ENCODE measurements at places on chromosomes 7 and 10.

DNA sequence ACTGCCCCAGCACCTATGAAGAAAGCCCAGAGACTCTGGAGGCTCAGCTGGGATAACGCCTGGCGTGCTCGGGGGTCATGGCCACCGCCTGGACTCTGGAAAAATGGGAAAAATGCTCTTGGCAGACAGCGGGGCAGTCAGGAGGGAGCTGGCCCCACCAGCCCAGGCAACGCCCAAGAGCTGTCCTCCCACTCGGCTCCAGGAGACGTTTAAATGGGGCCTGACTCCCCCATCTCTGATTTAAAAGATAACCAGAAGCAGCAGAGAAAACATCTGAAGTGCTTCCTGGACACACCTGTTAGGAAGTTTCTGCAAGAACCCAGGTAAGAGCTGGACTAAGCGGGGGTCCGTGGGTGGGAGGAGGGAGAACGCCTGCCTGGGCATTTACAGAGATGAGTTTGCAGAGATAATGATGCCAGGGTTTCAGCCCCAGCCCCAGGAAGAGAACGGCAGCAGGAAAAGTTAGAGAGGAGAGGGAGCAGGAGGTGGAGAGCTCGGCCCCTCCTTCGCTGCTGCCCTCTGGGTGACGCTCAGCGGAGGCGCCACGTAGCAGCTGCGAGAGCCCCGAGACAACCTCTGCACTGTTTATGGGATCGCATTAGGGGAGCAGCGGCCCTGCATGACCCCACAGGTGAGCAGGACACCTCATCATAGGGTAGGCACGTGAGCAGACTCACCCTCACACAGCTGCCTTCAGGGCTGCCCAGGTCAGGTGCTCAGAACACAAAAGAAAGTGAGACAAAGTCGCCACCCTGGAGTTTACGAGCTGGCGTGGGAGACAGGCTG, 83.5 kb upstream of the INSIG1 start:
- DNase-seq, result no peak

GRCh38 chr7:67788669-67789068, 792.0 kb downstream of the TYW1 start:
- no peak for DNase-seq

DNA sequence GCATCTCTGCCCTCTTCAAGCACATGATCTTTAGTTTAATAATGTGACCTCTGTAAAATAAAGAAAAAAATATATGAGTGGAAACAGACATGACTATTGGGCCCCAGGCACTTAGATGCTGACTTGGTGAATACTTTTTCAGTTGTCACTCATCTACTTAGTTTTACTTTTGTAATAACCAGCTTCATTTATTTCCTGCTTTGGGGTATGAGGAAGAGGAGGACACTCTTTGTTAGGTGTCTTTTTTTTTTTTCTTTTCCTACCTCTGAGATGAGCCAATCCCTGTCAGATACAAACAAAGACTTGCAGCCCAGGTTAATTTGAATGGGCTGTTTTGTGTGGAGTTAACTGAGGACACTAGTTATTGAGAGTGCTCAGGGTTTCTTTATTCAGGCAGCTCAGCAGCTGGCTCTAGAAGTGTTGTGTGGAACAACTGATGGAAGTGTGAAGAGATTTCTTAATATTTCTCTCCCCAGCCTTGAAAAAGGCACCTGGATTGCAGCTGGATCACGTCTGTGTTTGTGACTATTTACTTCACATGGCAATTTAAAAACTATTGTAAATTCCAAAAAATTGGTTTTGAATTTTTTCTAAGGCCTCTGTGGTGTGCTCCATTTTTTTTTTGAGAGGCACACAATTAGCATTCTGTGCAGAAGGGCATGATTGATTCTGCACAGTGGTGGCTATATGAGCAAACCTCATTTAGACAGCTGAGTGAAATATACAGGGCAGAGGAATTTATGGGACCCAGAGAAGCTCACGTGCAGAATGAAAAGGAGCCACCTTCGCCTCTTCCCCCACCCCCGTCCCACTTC, 333.8 kb downstream of the LRMDA start:
- no peak for DNase-seq

DNA sequence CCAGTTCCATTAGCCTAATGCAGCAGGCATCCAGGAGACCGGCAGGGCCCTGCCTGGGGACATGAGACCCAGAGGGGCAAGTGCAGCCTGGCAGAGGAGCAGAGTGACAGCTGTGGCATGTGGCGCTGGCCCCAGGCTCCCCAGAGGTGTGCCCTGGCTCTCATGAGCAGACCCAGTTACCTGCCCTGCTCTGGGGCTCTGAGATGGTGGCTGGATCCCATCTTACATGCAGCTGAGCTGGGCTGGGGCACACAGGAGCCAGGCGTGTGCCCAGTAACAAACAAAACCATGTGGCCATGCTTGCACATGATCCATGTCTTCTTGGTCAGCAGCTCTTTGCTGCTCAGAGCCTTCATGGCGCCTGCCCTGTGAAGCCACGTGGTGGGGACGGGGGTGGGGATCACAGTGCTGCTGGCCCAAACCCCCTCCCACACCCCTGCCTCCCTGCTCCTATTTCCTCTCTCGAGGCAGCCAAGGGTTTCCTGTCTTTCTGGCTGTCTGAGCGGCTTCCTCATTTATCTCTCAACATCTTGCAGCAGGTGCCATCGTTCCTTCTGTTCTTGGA, 40.3 kb upstream of the GTF2I start:
- DNase-seq, result peak; percentile 26

GRCh38 chr7:114708646-114709045, 213.2 kb upstream of the MDFIC start:
- DNase-seq, result no peak

- no peak for DNase-seq
Observed at GRCh38 chr7:40541336-40541735, 406.5 kb downstream of the SUGCT start.

DNA sequence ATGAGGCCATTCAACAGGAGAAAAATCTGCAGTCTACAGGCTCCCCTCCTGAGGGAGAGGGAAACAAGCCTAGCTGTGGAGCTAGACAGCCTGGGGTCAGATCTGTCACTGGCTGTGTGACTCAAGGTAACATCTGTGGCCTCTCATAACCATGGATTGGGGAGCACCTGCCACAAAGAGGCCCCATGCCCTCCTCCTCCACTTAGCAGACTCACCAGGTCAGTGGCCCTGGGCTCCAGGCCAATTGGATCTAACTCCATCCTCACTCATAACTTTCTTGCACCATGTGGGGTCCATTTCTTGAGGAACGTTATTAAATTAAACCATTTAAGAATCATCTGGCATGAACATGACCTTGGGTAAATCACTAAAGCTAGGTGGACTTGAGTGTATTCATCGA, 1.8 kb downstream of the GDF10 start:
- DNase-seq, result no peak

- DNase-seq, result no peak
Observed at GRCh38 chr10:25575343-25575742, 358.7 kb upstream of the MYO3A start.

DNA sequence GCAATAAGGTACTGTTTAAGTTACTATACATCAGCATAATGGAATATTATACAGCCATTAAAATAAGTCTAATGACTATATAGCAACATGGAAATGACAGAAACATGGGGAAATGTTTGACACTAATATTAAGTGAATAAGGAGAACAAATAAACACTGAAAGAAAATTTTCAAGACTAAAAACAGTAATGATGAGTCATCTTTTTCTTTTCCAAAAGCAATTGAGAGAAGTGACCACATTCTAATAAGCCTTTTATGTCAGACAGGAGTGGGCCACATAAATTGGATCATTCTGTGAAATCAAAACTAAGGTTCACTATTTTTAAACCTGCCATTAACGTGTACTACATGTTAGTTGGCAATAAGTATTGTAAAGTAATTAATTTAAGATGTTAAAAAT, 187.5 kb downstream of the AHR start:
- no peak for DNase-seq

GRCh38 chr10:31864834-31865518, 63.7 kb downstream of the ARHGAP12 start:
- DNase-seq, result no peak

- DNase-seq, result no peak
Observed at GRCh38 chr10:122164815-122165483, 106.1 kb upstream of the BTBD16 start.

All from activated CD4-positive, alpha-beta T cell treated with anti-CD3 and anti-CD28 coated beads, Interleukin-2, amount 10 ng/mL, durations not matched to agents 7 days and 5 days (primary cell).